Epithelial cell of umbilical artery (primary cell): ENCODE measurements at places on chromosomes 13 and 19. TPM values are rescaled to one million over a fixed set of nuclear protein-coding genes. Genes with fewer than 3 reads are reported as not detected.

The KCNN1 gene
- not detected in 2 replicates for total RNA-seq

The CYP2B6 gene
- not detected in 2 replicates for total RNA-seq

The OR7E24 gene
- total RNA-seq = not detected in 2 replicates

The ZNF433 gene
- total RNA-seq = 1.7 and 2.6 TPM in 2 replicates

The FFAR3 gene
- not detected in 2 replicates for total RNA-seq

The PLPP2 gene
- total RNA-seq = 12.0 and 18.5 TPM in 2 replicates

The IZUMO2 gene
- total RNA-seq = not detected in 2 replicates
